ENCODE measurements at places on chromosomes 12 and 14.

GRCh38 chr12:77062396-77062795 is 3.0 kb downstream of the E2F7 start:
- no peak for DNase-seq

DNA sequence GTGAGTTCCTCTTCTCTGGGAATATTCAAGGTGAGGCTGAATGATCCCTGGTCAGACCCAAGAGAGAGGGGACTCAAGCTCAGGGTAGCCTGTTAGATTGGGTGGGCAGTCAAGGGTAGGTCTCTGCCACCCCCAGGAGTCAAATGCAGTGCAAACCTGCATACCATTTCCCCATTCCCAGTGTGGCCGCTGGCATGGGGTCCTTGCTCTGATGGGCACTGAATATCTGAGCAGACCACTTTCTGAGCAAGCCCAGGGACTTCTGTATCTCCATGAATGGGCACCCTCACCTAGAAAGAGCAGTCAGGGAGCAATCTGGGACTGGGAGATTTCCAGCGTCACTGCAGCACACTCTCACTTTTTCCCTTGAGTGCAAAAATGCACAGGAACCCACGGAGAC is 573.7 kb downstream of the BCL11B start:
- no peak for DNase-seq

DNA sequence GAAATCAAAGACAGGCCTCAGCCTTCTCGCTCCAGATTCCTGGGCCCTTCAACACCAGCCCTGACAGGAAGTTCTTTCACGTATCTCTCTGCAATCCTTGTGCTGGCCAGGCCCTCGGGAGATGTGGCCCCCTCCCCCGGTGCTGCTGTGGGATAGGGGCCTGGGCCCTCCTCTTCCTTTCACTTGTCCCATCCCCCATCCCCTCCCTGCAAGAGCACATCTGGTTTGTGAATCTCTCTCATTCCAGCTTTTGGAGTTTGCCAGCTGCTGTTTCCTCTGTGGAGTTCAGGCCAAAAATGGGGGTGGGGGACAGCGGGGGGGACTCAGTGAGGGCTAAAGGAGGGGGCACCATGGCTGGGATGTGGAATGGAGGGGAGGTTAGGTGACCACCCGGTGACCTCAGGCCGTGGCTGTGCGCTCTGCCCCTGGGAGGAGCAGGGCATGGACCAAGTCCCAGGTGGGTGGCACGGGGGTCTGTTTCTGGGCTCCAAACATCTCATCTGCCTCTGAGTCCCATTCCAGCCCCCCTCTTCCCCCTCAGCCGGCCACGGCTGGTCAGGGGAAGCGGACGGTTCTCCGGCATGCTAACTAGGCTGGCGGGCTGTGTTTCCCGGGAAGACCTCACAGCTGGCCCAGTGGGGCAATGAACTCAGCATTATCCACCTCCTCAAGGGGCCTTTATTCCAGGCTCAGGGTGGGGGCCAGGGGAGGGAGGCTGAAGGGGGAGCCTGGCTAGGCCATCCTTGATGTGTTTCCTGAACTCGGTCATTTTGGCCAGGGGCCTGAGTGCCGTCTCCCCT is 7.4 kb downstream of the LRP1 start:
- DNase-seq = no peak

- no peak for DNase-seq
Observed at GRCh38 chr12:79143803-79144202, 279.2 kb downstream of the SYT1 start.

GRCh38 chr12:6872073-6873048 is 742 bp downstream of the SPSB2 start:
- no peak for DNase-seq

GRCh38 chr14:75650253-75651058 is 10.2 kb downstream of the ERG28 start:
- no peak for DNase-seq

DNA sequence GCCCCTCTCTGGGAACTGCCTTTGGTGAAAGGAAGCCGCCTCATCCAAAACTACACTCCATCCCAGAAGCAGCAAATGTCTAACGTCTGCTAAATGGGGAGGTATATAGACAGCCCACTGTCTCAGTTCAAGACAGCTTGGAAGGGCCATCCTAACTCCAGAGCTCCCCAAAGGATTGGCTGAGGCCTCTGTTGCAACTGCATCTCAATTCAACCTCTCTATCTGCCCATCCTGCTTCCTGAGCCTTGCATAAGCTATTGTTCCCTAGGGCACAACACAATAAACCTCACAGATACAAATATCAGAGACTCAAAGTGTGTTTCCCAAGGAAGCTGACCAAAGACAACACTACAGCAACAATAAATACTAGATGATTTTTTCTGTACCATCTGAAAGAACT is 495.2 kb upstream of the SOX5 start:
- DNase-seq = no peak

GRCh38 chr12:12008232-12008850 is 62.4 kb upstream of the BCL2L14 start:
- DNase-seq = no peak

- no peak for DNase-seq
Observed at GRCh38 chr12:42812086-42812485, 222.5 kb upstream of the PRICKLE1 start.

DNA sequence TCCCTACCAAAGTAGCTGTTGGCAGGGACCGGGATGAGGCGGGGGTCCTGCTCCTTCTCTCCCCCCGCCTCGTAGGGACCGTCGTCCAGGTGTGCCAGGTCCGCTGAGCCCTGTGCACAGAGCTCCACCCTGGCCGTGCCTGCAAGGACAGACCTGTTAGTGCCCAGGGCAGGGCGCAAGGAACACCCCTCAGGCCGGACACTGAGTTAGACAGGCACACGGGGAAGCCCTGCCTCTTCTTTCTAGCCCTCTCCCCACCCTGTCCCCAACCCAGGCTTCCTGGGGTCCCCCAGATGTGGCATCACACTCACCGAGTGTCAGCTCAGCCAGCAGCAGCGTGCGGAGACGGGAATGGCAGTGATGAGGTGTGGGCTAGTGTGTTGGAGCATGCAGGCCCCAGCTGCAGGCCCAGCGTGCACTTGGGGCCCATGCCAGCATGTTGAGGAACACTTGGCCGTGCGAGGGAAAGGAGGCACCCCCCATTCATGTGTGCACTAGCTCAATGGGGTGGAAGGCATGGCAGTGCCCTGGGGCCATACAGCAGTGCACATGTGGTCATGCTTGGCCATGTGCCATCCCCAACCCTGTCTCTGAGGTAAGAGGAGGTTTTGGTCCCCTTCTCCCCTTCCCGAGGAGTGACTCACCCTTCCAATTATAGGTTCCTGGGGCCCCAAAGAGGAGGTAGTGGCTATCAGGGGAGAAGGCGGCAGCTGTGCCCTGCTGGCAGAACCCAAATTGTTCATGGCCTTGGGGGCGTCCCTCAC is 7.3 kb downstream of the ITGA7 start:
- DNase-seq = no peak

DNA sequence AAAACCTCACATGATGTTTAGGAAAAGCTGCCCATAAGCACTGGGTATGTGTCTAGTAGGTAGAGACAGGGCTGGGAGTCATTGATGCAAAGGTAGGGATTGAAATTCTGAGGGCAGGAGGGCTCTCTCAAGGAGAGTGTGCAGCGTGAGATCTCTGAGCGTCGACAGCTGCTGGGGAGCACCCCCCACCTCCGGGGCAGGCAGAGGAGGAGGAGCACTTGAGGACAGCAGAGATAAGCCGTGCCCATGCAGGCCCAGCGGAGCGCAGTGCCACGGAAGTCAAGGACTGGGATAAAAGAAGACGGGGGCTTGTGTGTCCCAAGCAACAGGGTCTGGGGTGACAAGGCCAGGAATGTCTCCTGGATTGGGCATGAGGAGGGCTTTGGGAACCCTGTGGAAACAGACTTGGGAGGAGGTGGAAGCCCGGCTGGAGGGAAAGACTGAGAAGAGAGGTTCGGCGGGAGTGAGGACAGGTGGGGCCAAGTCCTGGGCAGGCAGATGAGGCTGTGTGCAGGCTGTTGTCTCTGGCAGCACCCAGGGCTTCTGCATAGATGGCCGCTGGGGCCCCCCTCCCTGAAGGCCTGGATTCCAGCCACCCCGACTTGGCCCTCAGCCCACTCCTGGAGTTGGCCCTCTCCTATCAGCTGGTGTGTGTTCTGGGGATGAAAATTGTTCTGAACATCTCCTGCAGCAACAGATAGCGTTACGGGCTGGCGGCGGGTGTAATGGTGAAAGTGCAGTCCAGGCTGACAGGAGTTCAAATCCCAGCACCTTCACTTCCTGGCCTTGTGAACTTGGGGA is 1.9 kb downstream of the CACNA2D4 start:
- DNase-seq = no peak

- no peak for DNase-seq
Observed at GRCh38 chr12:47938093-47938492, 25.3 kb upstream of the TMEM106C start.

GRCh38 chr12:43882578-43883178 is 46.8 kb downstream of the TMEM117 start:
- DNase-seq = peak; percentile 24

- DNase-seq = no peak
Observed at GRCh38 chr12:13592063-13592942, 389.1 kb downstream of the GRIN2B start.

GRCh38 chr14:100134586-100134985 is 24.9 kb downstream of the DEGS2 start:
- DNase-seq = no peak

GRCh38 chr14:52351233-52352060 is 37.3 kb downstream of the PTGER2 start:
- peak; percentile 86 for DNase-seq

- DNase-seq = no peak
Observed at GRCh38 chr14:103854822-103855733, 7.7 kb upstream of the PPP1R13B start.

- no peak for DNase-seq
Observed at GRCh38 chr12:19030603-19031002, 98.9 kb upstream of the PLEKHA5 start.

GRCh38 chr14:89303456-89304435 is 113.3 kb downstream of the FOXN3 start:
- DNase-seq = peak; percentile 37

DNA sequence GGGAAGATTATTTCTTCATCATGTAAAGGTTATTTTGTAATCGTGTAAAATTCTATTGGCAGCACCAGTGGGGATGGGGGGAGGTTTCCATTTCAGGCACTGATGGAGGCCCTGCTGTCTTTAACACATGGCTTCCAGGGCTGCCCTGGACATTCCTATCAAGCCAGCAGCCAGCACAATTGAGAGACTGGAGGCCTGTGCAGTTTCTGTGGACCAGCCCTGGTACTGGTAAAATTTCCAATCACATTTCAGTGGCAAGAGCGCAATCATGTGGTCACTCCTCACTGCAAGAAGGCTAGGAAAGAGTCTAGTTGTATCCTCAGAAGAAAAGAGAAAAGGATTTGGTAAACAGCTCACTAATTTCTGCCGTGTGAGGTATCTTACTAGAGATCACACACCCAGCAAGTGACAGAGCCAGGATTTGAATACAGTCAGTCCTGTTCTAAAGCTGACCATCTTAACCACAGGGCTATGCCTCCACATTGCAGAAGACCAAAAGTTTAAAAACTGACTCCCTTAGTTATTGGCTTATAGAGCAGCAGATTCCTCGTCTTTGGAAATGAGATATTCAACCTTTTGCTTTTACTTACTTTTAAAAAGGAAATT is 179.4 kb upstream of the ARHGAP5 start:
- no peak for DNase-seq

GRCh38 chr12:53626702-53627169 is 554 bp upstream of the ATF7 start:
- no peak for DNase-seq

DNA sequence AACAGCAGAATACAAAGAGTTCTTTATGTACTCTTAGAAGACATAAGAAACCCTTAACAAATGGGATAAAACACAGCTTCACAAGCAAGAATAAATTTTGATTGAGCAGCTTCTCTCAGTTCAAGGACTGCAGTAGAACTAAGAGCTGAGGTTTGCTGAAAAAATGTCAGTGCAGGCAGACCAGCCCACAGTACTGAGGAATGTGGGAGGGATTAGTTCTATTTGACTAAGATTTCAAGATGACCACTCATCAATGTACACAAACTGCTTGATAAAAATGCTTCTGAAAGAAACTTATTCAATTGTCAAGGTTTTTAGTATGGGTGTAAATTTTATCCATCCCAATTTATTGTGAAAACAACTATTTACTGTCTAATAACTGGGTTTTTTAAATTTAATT is 138.4 kb downstream of the SEC23A start:
- peak; percentile 22 for DNase-seq

DNA sequence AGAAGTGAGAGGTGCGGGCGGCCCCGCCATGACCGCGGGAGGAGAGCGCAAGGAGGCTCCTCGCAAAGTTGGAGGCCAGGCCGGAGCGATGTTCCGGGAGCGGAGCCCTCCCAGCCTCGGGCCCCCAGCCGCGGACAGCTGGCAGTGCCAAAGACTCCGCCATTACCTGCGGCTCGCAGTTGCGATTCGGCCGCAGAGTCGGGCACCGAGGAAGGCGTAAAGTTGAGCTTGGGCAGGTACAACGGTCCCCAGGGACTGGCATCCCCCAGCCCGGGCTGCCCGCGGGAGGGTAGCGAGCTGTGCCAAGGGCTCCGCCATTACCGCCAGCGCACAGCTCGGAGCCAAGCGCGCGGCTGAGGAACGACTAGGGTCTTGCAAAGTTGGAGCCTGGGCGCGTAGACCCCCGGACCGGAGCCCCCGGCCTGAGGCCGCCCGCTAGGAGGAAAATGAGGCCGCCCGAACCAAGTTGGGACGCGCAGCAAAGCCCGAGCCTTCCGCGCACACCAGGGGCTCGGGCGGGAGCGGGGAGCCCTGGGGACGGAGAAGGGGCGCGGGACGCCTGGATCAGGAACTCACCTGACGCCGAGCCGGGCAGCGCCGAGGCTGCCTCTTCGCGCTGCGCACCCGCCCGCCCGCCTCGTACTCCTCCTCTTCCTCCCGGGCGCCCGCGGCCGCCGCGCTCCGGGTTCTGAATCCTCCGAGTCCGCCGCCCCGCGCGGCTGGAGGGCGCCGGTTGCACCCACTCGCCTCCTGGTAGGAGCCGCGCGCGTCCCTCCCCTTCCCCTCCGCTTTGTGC is 677 bp downstream of the NOS1 start:
- no peak for DNase-seq

DNA sequence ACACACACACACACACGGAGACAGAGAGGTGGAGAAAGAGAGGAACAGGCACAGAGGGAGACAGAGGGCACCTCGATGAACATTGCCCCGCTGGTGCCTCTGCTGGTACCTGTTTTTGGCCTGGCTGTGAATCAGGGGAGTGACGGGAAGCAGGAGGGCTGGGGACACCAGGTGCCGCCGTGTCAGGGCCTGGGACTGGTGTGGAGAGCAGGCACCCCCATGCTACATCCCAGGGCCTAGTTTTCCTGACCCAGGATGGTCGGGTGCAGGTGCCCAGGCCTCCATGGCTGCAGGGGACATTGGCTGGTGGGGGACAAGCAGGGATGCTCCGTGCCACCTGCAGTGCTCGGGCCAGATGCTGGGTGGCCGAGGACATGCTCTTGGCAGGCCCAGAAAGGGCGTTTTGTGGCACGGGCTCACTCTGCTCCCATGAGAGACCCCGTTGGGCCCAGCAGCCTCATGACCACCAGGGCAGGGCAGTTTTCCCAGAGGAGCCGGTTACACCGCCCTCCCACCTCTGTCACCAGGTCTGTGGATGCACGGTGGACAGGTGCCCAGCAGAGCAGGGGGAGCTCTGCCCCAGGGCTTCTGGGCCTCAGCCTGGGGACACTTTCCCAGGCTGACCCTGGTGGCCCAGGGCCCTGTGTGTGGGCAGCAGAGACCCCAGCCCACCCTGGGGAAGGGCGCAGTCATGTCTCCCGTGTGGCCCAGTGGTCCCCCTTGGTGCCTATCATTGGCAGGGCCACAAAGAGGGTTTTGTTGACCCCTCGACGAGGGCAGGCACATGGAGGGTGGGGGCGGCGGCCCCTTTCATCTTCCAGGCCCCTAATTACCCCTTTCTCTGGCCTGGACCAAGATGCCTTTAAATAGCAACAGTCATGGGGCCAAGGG is 207.5 kb upstream of the RTL1 start:
- DNase-seq = no peak

Data from fibroblast of skin of left quadriceps (primary cell).